Esophagus mucosa (tissue), 1 donor: ENCODE measurements at places on chromosomes 7 and 10.

DNA sequence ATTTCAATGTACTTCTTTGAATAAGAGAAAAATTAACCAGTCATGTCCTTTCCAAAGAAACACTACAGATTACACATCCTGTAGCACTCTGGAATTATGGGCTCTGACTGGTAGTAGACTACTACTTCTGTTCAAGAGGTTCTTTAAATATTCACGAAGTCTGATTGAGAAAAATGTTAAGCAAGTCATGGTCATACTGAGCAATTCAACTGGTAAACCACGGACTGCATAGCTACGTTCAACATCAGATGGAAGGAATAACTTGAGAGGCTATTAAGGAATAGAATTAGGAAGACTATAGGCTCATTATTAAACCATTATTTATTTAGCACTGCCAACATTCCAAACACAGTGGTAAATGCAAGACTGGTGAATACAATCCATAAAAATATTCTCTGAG is 160.8 kb downstream of the IMMP2L start:
- ATAC-seq, result no peak

DNA sequence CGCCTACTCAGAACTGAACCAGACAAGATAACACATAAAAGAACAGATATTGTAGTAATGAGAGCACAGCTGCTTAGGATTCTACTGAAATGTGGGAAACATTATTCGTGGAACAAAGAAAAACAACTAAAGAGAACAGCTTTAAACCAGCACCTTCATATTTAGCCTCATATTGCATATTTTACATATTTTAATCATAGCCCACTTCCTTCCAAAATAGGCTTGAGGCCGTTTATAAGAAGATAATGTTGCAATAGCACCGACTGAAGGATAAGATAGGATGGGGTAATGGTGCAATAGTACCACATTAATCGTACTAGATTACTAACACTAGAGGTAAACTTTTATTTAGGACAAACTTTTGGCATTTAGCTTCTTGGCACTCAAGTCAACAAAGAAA is 71.3 kb downstream of the KCND2 start:
- ATAC-seq, result no peak

GRCh38 chr7:141271451-141271850 is 197.6 kb downstream of the TMEM178B start:
- no peak for ATAC-seq

DNA sequence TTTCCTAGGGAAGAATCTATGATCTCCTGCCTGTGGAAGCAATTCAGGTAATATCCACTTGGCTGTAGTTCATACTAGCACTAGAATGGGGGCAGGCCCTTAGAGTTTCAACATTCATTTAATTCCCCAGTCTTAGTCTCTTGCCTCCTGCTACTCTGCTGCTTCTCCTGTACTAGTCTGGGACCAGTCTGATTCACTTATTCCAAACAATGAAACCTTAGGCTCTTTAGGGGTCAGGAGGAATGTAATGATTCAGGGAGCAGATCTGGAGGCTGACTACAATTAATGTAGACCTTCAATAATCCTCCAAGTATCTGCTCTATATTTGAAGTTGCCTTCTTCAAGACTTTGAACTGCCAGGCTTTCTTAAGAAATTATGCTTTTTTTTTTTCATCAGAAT is 101.8 kb downstream of the GNAT3 start:
- ATAC-seq, result no peak

GRCh38 chr10:75506930-75507329 is 75.5 kb downstream of the LRMDA start:
- no peak for ATAC-seq

GRCh38 chr7:111873963-111874690 is 311.8 kb upstream of the IMMP2L start:
- no peak for ATAC-seq

DNA sequence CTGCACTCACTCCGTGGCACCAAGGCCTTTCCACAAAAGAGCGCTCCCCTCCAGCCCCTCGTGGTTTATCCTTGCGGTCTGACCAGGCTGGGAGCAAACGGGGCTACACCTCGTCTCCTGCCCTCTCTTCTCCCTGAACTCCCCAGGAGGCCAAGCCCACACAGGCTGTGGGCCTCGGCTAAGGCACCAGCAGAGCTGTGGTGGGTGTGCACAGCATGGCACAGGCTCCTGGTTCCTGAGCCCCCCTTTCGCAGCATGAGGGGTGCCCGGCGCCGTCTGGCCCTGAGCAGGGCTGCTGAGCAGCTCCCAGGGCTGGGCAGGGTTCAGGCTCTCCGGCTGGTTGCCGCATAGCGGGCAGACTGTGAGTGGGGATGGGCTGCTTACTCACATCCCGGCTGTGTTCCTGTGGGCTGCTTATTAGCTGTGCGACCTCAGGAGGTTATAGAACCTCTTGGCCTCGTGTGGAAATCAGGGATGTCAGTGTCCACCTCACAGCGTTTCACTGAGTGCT is 90.4 kb downstream of the ZMIZ1 start:
- ATAC-seq, result peak; percentile 3

GRCh38 chr7:7702826-7703225 is 15.6 kb downstream of the RPA3 start:
- no peak for ATAC-seq

DNA sequence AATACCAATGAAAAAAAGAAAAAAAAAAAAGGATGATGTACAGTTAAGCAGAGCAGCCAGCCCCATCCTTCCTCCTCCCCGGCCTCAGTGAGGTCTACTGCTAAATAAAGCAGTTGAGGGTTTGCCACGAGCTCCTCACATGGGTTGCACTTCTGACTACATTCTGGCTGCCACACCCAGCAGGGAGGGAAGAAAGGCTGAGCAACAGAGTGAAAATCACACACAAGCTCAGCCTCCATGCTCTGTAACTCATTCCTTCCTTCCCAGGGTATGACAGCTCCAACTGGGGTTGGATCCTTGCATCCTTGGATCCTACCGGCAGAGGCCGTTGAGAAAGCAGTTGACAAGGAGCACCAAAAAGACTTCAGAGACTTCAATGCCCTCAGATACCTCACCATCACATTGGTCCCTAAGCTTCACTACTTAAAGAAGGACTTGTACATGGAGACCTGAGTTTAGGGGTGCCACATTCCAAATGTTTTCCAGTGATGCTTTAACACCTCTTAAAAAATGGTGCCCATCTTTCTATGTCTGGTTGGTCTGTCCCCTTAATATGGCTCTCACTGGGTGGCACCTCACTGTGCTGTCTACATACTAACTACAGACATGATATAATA is 52.9 kb upstream of the PIK3CG start:
- ATAC-seq, result no peak

DNA sequence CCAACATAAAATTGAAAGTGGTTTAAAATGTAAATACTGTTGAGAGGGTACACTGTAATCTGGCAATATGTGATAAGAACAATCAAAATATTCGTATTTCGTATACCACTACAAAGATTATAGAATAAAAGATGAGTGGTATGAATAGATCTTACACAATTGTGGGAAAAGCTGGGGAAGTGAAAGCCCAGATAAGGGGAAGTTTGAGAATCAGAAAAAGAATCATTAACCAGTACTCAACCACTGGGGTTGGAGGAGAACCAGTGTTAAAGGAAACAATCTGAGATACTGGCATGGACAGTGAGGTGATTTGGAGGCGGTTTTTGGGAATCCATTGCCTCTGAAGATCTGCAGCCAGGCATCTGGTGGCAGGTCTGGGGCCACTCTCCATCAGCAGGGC is 59.7 kb upstream of the CDK14 start:
- no peak for ATAC-seq

- peak; percentile 47 for ATAC-seq
Observed at GRCh38 chr10:22505911-22506685, 160.8 kb downstream of the SPAG6 start.

- no peak for ATAC-seq
Observed at GRCh38 chr10:44966129-44966815, 6.7 kb downstream of the RASSF4 start.

DNA sequence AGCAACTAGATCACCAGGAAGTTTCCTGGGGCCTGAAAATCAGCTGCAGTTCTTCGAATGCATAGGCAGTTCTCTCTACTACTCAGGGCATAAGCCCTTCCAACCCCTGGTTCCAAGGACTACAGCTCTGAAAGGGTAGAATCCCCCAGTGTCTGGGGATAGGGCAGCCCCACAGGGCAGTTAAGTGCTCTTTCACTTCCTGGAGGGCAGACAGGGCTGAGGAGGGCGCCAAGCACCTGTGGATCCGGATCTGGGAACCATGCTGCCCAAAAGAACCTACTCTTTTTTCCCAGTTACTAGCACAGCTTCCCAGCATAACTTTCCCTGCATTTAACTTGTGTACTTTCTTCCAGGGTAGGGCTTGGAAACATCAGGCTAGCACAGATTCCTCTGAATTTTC is 41.1 kb downstream of the CXCL12 start:
- ATAC-seq, result no peak

GRCh38 chr7:26398756-26399509 is 107.3 kb downstream of the SNX10 start:
- peak; percentile 74 for ATAC-seq

DNA sequence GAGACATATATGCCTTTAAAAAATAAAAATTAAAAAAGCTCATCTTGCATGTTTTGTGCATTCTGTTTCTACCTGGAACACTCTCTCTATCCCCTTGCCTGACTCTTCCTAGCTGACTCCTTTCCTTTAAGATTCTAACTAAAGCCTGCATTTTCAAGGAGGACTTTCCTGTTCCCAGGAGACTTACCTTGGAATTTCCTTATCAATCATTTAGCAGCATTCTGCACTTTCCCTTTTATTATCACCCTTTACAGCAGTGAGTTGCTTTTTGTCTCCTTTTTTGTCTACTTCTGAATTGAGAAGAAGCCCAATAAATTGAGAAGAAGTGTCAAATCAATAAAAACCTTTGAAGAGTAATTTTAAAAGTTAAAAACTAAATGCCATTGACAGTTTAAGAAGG is 142.2 kb upstream of the TMEM196 start:
- ATAC-seq, result no peak

GRCh38 chr10:6163364-6164270 is 39.1 kb upstream of the PFKFB3 start:
- peak; percentile 99 for ATAC-seq

DNA sequence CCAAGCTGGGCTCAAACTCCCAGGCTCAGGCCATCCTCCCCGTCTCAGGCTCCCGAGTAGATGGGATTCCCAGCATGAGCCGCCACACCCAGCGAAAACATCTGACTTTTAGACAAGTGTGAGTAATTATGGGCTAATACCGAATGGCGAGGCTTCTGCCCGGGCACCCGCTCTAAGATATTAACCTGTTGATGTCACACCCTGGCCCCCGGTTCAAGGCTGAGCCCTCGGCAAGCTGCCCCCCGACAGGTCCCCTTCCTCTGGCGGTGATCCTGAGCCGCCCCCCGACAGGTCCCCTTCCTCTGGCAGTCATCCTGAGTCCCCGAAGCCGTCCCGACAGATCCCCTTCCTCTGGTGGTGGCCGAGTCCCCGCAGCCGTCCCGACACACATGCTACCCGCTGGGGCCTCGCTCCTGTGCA is 5.2 kb downstream of the PSMG3 start:
- ATAC-seq, result peak; percentile 7

DNA sequence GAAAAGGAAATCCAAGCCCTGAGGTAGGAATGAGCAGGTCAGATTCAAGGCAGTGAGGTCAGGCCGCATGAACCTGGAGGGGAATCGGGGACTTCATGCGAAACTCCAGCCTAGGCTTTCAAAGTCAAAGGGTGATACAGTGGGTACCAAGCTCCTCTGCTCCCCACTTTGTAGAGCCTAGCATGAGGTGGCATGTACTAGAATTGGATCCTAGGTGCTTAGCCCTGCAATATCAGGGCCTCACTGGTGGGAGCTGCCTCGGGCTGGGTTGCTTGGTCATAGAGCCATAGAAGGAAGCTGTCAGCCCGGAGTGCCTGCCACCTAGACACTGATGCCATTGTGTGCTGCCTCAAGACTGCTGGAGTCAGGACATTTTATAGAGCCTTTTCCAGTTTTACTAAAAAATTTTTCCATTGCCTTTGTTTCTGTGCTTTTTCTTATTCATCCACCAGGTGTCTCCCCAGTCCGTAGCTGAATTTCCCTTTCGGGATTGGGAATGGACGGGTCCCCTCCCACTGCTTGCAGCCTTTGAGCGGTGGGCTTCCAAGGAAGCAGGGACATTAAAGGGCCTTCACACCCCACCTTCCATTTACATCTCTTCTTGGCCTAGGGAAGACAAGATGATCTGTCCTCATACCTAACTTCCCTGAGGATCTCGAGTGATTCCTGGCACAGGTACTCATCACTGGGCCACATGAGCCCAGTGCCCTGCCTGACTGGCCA is 5.5 kb upstream of the LZTS2 start:
- no peak for ATAC-seq

DNA sequence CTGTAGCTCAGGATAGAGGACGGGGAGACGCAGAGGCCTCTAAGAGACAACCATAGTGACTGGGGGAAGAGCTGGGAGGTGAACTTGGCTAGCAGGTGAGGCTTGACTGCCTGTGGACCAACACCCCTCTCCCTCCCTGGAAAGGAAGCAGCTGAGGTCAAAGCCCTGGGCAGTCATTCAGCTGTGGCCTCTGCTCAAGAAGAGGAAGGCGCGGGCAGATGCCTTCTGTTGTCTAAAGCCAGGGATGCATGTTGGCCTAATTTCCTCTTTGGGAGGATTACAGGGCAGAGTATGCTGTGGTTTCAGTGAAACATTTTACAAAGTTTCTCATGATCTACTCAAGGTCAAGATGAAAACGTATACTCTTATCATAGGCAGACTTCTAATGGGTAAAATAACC is 327.1 kb downstream of the PRPF18 start:
- no peak for ATAC-seq

DNA sequence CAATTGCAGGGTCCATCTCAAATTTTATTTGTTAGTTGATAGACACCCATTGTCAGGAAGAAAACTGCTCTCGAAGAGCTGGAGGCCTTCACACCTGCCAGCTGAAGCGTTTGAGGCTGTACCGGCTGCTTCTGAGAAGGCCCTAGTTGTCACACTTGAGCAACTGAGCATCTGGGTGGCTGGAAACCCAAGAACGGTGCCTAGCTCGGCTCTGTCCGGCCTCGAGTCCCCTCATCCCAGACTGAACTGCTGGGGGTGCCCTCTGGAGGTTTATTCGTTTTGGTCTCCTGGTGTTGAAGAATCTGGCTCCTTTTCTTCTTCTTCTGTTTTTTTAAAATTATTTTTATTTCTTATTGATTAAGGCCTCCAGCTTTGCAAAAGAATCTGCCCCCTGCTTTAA is 59.3 kb upstream of the EXOC6 start:
- ATAC-seq, result no peak
